MG63 (cell line): ENCODE measurements at places on chromosomes 16 and 17. TPM values are rescaled to one million over a fixed set of nuclear protein-coding genes. Genes with fewer than 3 reads are reported as not detected.

GRCh38 chr17:82236142-82236971 is 7.5 kb downstream of the SLC16A3 start:
- DNase-seq = peak; percentile 62

- no peak for DNase-seq
Measured at GRCh38 chr17:15513058-15513791, 45.8 kb upstream of the CDRT4 start.

GRCh38 chr17:7573324-7574080 is 5.9 kb upstream of the CD68 start:
- peak; percentile 77 for DNase-seq

- no peak for DNase-seq
Measured at GRCh38 chr17:57622306-57622682, 122.8 kb downstream of the CCDC182 start.

DNA sequence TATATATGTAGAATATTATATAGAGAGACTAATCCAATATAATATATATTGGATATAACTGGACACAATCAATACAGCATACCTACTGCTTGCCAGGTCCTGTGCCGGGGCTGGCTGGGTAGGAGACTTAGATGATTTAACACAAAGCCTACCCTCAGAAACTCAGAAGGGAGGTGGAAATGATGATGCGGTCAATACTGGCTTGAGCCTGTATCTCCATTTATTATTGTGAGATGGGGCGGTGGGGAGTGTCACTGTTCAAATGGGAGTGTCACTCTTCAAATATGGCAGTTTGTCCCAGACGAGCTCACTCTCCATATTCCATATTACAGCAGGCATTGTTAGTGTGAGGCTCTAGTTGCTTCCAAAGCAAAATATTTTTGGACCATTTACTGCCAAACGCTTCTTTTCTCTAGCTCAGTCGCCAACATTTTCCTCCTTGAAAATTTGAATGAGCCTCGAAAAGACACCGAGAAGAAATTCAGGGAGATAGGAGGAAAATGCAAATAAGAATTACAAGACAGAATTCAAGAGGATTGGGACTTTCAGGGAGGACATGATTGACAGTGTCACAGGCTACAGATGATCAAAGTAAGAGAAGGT is 70.7 kb downstream of the WSCD1 start:
- DNase-seq = no peak

- DNase-seq = no peak
Measured at GRCh38 chr16:89422527-89422904, 67.8 kb downstream of the ANKRD11 start.

DNA sequence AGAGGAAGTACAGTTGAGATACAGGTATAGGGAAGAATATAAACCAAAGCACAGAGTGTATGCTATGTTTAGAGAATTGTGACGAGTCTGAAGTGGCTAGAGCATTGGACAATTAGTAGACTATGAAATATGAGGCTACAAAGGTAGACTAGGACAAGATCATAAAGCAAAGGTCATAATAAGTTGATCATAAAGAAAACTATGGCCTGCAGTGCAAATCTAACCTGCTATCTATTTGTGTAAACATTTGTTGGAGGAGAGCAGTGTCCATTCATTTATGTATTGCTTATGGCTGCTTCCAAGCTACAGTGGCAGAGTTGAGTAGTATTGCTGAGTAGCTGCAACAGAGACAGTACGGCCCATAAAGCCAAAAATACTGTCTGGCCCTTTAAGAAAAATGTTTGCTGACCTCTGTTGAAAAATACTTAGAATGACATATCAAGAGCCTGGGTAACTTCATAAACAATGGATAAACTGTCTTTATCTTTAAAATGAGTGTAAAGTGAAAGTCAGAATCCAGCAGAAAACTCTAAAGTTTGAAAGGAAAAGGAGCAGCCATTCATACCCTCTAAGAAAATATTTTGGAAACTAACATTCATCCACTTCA is 14.5 kb upstream of the OR1E2 start:
- DNase-seq = no peak

GRCh38 chr17:8188263-8188839 is 1.6 kb downstream of the BORCS6 start:
- no peak for DNase-seq

DNA sequence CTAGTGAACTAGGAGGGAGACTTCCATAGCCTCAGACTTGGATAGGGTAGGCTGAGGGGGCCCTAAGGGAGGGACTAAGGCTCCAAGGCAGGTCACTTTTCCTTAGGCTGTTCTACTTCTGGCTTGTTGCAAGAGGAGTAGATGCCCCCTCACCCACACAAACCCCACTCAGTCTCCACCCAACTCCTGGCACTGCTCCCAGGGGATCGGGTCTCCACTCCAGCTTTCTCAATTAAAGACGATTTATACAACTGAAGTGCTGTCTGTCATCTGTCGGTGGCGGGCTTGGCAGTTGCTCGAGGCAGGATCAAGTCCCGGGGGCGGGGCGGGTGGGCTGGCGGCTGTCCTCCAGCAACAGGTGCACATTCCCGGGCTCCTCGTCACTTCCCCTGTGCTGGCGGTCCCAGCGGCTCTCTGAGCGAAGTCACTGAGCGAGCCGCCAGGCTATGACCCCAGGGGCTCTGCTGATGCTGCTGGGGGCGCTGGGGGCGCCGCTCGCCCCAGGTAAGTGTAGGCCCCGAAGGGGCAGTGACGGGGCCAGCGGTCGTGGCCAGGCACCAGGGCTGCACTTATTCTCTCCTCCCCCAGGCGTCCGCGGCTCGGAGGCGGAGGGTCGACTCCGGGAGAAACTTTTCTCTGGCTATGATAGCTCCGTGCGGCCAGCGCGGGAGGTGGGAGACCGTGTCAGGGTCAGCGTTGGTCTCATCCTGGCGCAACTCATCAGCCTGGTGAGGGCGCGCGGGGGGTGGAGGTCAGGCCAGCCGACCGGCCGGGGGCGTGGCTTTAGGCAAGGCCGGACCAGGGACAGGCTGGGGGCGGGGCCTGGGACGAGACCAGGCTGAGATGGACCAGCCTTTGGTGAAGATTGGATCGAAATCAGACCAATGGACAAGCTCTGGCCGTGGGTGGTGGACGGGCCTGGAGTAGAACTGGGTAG is at the start of gene CHRNB1:
CHRNB1 (plus strand) TSS at position 380 of the 937 bp plus-strand sequence; CDS start at position 447, 67 bp downstream.
- no peak for DNase-seq

DNA sequence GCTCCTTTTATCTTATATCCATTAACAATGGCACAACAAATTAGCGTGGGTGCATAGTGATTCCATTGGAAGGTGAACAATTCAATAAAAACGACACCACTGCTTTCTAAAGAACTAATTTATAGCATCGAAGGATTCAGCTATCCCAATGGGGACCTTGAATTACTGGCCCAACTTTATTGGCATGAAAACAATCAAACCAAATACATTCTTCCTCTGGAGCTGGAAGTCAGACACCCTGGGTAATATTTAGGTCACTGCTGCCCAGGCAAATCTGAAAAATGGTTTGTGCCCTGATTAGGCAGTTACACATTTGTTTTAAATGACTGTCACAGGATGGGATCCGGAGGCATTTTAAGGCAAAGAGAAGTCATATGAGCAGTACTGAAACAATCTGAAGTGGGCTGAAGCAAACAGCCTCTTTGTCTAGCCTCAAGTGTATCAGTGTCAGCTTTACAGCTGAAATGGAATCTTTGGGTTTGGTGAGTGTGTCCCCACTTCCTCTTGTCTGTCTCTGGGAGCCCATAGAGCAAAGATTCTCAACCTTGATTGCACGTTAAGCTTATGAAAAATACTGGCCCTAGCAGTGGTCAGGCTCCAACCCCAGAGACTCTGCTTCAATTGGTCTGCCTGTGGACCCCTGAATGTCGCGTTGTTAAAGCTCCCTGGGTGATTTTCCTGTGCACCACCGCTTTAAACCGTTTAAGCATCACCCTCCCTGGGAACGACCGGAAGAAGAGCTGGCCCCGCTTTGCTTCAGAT is 30.3 kb downstream of the CDK5R1 start:
- no peak for DNase-seq

- no peak for DNase-seq
Measured at GRCh38 chr16:11630046-11630767, 38.0 kb upstream of the SNN start.

DNA sequence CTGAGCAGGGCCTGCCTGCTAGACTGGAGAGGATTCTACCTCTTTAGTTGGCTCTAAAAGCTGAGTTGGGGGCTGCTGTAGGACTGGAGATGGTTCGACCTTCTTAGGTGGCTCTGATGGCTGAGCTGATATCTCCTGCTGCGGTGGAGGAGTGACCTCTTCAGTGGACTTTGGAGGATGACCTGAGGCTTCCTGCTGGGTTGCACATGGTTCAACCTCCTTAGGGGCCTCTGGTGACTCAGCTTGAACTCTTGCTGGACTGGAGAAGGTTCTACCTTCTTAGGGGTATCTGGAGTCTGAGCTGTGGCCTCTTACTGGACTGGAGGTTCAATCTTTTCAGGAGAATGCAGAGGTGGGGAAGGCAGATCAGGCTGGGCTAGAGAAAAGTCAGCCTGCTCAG is 48.9 kb upstream of the TMEM97 start:
- no peak for DNase-seq

GRCh38 chr16:12311877-12312276 is 335.3 kb downstream of the SNX29 start:
- no peak for DNase-seq

GRCh38 chr17:76732734-76733617 is 4.2 kb downstream of the SRSF2 start:
- peak; percentile 44 for DNase-seq

DNA sequence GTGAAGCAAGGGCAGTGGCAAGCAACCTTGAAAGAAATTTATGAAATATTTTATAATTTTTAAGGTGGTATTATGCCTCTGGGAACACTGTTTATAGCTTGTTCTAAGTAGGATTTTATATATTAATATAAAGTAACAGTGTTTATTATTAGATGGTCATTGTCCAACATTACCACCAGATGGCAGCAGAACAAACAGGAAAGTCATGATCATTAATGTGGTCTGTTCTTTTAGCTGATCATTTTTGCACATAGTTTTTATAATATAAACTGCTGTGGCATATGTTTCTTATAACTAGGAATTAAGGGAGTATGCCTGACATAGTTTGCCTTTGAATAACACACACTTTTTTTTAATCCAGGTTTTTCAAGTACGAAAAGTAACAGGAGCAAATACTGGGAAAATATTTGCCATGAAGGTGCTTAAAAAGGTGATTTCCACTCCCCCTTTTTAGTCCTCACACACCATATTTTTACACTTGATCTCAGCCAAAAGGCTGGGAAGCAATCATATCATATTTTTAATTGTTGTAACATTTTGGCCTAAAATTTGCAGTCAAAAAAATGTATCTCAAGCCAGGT is 21.4 kb downstream of the RPS6KB1 start:
- no peak for DNase-seq

GRCh38 chr16:6993544-6993943 is 339.1 kb upstream of the RBFOX1 start:
- DNase-seq = no peak

GRCh38 chr17:59155439-59156177 is at the start of gene PRR11:
TSS of gene PRR11 (plus strand) at chr17:59155746. CDS start at chr17:59169753, 14,007 bp downstream.
- DNase-seq = peak; percentile 99

- peak; percentile 75 for DNase-seq
Measured at GRCh38 chr16:3188925-3189825, 1.2 kb downstream of the OR1F1 start.

GRCh38 chr17:44785921-44786320 is 27.1 kb downstream of the ADAM11 start:
- no peak for DNase-seq

GRCh38 chr16:11140867-11141266 is 115.1 kb downstream of the SOCS1 start:
- no peak for DNase-seq

DNA sequence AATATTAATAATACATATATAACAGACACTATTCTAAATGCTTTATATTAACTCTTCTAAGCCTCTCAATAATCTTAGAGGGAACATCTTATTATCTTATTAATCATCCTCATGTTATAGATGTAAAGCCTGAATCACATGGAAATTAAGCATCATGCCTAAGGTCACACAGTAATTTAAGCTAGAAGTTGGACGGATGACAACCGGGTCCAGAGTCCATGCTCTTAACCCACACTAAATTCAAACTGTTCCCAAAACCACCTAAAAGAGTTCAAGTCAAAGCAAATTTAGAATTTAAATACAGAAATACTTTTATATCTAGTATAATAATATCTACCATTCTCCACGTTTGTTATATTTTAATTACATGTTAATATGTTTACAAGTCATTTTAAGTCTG is 193.3 kb downstream of the CEP112 start:
- no peak for DNase-seq

- no peak for DNase-seq
Measured at GRCh38 chr17:35460354-35460851, 11.8 kb upstream of the SLFN13 start.

DNA sequence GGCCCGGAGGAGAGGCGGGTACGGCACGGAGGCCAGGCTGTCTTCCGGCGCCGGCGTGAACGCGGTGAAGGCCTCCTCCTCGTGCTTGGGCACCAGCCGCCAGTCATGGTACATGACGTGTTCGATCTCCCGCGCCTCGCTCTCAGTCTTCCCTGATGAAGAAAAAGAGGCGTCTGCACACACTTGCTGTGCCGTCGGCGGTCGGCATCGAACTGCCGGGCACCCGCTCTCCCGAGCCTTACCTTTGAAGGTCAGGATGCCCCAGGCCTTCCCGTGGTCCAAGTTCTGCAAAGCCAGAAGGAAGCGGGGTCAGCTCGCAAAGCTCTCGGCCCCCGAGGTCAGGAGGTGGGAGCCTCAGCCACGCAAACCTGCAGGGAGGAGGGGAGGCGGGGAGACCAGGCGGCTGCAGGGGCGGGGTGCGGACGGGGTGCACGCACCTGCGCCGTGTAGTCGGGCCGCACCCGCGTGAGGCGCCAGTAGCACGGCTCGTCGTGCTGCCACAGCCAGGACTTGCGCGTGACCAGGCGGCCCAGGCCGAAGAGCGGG is at the start of gene EME2:
EME2 (plus strand) TSS at position 449 of the 546 bp plus-strand sequence. CDS start 418 bp downstream, outside the sequence.
- peak; percentile 49 for DNase-seq

DNA sequence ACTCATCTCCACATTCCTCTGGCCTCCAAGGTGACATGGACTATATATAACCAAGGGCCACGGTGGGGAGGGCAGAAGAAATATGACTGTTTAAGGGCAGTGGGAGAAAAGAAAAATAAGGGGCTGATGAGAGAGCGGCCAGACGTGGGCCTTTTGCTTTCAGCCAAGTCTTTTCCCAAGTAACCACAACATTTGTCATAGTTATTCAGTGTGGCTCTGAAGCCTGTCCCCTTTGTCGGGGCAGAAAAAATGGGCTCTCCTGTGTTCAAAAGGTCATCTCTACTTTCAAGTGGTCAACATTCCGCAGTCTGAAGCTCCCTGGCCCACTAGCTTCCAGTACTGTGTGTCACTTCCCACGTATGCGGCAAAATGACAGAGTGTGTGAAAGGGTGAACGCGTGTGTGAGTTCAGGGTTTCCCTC is 245.4 kb downstream of the NTN1 start:
- DNase-seq = no peak

C16orf86 gene
- total RNA-seq = not detected in 2 replicates

PRAC2 gene
- total RNA-seq = 5.0 TPM in 1 of 2 replicates, not detected in the other

TNFRSF13B gene
- total RNA-seq = not detected in 2 replicates

SPAG7 gene
- total RNA-seq = 32.2 and 88.3 TPM in 2 replicates

SEPTIN12 gene
- total RNA-seq = not detected in 2 replicates

CFAP97D1 gene
- total RNA-seq = not detected in 2 replicates

C16orf46 gene
- total RNA-seq = 0.07 TPM in 1 of 2 replicates, not detected in the other

CD300A gene
- not detected in 2 replicates for total RNA-seq

SP2 gene
- total RNA-seq = 0.81 and 2.3 TPM in 2 replicates

SMTNL2 gene
- not detected in 2 replicates for total RNA-seq

FAM20A gene
- not detected in 2 replicates for total RNA-seq
